ENCODE measurements at places on chromosomes 12 and 14.

DNA sequence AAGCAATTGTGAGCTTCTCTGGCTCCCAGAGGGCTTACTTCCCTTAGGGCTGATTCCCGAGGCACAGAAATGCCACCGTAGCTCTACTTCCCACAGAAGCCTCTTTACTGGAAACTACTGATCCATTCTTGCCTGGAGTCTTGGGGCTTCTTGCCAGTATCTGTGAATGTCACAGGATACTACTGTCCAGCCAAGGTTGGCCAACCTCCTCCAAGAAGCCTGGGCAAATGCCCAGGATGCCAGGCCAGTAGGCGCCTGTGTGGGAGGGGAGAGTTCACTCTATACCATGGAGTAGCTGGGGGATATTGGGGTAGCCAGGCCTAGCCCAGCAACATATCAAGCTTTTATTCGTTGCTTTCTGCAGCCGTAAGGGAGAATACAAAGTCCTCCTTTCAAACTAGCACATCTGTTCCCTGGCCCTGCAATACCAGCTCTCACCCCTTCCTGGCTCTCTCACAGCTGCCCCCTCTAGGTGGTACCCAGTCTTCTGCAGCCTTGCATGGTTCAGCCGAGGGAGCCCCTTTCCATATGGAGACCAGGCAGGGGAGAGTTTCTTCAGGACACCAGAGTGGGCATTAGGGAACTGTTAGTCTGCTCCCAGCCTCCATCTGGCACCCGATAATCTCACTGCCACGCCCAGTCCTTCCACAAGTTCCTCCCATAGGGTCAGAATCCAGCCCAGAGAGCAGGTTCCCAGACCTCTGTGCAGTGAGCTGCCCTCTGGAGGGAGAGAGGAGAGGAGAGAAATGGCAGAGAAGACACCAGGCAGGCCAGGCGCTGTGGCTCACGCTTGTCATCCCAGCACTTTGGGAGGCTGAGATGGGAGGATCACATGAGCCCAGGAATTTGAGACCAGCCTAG lies 24.3 kb upstream of the PLEK2 start:
- no peak for DNase-seq

- no peak for DNase-seq
These were observed 159.1 kb downstream of the RPS29 start for GRCh38 chr14:49427117-49427516.

GRCh38 chr14:21070610-21071224 lies 613 bp downstream of the ARHGEF40 start:
- no peak for DNase-seq

DNA sequence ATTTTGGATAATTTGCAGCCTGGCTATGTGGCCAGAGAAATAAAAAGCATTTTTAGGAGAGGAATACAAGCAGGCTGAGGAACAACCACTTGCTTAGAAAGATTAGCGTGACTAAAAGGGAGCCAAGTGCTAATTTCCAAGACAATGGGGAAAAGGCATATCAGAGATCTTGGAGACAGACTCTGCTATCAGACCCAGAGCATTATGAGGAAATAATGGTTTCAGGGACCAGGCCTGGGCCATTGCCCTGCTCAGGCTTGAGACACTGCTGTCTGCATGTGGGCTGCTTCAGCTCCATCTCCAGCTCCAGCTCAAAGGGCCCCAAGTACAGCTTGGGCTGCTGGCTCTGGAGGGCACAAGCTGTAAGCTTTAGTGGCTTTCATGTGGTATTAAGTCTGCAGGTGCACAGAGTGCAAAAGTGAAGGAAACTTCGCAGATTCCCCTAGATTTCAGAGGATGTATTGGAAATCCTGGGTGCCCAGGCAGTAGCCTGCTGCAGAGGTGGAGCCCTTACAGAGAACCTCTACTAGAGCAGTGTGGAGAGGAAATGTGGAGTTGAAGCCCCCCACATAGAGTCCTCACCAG lies 449.2 kb downstream of the ZFP36L1 start:
- DNase-seq = no peak

GRCh38 chr14:30225176-30225575 lies 297.5 kb upstream of the PRKD1 start:
- DNase-seq = no peak

- no peak for DNase-seq
These were observed 105.8 kb downstream of the TGFB3 start for GRCh38 chr14:75875958-75876357.

DNA sequence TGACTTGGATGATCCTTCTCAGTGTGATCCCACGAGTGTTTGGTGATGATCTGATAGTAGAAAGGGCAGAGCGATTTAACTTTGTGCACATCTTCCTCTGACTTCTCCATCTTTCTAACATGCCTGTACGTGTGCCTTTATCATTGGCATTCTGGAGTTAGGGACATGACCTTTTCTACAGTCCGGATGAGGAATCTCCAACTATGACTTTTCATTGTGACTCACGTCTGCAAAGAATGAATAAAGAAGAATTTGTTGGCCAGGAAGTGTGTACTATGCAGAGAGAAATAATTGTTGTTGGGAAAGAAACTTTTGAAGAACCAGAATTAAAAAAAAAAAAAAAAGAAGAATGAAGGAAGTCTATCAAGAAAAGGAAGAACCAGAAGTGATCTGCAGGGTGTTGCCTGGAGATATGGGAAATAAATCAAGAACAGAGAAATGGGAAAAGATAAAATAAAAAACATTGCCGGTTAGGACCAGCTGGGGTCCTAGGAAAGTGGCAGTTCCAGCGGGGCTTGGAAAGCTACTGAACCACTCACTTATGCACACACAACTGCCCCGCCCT lies 25.3 kb downstream of the PPFIBP1 start:
- no peak for DNase-seq

DNA sequence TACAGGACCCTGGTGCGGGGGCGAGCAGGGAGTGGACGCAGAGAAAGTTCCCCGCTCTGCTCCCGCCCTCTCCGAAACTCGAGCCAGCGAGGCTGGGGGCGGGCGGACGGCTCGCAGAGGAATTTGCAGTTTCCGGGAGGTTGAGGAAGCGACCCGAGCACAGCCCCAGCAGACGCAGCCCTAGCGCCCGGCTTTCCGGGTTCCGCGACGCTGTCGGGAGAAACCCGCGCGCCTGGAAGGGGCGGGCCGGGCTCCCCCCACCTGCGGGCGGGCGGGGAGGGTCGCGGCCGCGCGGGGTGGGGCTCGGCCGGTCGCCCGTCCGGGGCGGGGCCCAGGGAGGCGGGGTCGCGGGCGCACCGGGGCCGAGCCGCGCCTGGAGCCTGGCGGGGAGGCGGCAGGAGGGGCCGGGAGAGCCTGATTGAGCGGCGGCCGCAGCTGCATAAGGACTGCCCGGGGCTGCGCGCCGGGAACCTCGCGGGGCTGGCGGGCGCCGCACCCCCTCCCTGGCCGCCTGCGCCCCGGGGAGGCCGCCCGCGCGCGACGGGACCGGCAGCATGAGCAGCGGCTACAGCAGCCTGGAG lies at the start of gene RASSF3:
Gene RASSF3 (plus strand): TSS at position 417 of the 581 bp plus-strand sequence. CDS start 138 bp downstream, at position 555.
- no peak for DNase-seq

- no peak for DNase-seq
These were observed 38.4 kb upstream of the CEP83 start for GRCh38 chr12:94498073-94498472.

DNA sequence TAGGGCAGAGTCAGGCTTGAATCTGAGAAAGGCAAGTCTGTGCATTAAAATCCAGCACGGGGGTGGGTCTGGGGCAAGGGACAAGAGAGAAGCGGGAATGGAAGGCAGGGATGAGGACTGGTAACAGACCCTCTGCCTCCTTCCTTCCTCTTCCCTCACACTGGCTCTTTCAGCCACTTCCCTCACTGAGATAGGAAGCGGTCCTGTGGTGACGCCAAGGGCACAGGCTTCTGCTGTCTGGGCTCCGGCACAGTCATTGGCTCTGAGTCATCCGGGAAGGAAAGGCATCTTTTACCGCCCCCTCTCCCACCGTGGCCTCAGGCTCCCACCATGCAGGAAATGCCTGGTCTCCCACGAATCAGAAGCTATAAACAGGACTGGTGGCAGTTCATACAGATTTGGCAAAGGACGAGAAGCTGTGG lies 70.2 kb downstream of the ETV6 start:
- DNase-seq = no peak

- DNase-seq = no peak
These were observed 42.1 kb downstream of the B4GALNT3 start for GRCh38 chr12:501722-502447.

DNA sequence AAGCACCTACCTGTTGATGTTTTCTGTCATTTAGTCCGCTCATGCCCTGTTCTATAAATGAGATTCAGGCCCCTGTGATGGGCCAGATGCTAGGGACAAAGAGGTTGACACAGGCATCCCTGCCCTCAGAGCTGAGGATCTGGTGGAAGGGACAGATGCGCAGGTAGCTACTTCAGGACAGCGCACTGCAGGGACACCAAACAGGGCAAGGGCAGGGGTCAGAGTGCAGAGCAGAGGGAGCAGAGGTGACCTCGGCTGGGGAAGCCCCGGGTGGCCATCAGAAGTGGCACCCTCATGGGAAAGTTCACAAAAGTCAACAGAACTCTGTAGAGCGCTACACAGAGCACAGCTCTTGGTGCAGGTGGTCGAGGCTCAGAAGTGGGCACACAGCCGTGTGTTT lies 5.6 kb upstream of the PNMA1 start:
- no peak for DNase-seq

- DNase-seq = no peak
These were observed 198.3 kb upstream of the PDZRN4 start for GRCh38 chr12:40989785-40990184.

DNA sequence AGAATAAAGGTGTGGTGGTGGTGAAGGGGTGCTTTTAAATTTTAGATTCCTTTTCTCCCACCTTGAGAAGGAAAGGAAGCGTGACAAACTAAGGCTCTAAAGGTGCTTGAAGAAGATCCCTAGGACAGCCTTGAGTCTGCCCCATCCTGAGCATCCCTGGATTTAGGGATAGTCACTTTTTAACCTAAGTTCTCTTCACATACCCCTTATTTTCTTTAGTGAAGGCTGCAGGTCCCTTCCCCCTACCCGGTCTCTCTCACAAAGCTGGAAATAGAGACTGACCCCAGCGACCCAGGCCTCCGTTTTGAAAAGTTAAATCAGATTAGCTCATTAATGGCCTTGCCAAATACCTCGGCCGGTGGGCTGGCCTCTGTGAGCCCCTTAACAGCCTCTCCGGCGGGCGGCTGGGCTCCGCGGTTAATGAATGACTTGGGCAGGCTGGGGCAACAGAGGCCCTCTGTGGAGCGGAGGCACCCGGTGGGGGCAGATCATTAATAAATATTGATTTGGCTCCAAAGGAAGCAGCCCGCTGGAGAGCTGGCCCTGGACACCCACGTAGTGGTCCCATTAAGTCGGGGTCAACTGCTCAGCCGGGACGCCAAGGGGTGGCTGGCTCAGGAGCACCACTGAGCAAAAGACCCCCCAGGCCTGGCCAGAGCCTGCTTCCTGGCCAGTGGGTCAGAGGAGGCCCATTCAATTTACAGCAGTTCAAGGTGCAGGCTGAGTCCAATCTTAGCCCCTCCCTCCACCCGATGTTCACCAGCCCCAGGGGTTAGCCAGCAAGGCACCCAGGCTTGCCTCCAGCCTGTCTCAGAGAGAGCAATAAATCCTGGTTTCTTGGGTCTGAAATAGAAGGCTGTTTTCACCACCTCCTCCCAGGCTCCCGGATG lies 31.8 kb downstream of the PAH start:
- no peak for DNase-seq

DNA sequence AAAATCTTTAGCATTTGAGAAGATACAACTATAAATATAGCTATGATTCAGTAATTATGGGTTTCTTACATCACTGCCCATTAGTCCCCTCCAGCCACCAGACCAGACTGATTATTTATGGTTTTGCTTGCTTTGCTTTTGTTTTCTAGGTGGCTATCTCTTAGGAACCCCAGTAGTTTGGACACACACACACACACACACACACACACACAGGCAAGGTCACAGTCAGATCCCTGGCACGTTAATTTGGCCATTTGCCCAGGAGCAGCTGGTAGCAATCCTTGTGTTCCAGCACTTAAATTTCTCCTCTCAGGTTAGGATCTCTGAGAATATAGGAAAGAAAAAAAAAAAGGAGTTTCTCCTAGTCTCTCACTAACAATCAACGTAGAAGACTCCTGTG lies 90.2 kb upstream of the RESF1 start:
- no peak for DNase-seq

GRCh38 chr12:112808156-112808555 lies 16.6 kb downstream of the RPH3A start:
- DNase-seq = no peak

DNA sequence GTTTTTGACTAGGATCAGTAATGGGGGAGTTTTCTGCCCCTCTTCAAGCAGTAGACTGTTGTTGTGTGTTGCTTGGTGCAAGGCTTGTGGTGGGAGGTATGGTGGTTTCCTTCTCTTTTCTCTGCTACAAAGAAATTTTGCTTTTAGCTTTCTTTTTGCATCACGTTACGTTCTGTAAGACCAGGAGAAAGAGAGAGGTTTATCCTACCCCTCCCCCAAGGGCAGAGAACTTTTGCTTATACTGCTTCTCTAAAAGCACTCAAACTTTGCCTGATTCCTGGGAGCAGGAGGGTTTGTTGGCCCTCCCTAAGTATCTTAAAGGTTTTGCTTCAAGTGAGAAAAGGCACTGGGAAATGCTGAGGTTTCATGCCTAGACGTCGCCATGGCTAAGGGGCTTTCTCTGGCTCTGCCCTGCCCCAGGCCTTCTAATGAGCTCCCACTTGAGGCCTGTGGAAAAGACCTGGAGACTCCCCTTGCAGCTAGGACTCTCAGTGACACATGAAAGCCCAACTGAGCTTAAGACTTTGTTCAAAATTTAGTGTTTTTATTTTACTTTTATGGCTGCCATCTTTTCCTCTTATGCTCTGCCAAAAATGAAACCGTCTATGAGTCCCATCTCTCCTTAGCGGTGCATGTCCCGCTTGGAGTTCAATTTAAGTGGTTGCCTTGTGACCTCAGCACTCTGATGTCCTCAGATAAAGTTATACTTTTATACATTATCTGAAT lies 49.2 kb downstream of the EIF2S3B start:
- DNase-seq = no peak

- no peak for DNase-seq
These were observed 1400.0 kb upstream of the FLRT2 start for GRCh38 chr14:84129941-84130340.

DNA sequence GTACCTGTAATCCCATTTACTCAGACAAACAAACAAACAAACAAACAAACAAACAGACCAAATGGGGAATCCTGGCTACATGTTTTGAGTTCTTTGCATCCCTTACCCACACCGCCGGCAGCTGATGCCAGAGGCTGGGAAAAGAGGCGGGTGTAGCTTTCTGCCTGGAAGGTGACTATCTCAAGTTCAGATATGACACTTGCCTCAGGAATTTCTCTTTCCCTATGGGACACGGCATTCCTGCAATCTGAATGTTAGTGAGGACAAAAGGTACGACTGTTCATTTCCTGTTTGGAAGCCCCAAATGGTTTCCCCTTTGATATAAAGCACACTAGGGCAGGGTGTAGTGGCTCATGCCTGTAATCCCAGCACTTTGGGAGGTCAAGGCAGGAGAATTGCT lies 2.9 kb downstream of the MYL2 start:
- DNase-seq = no peak

DNA sequence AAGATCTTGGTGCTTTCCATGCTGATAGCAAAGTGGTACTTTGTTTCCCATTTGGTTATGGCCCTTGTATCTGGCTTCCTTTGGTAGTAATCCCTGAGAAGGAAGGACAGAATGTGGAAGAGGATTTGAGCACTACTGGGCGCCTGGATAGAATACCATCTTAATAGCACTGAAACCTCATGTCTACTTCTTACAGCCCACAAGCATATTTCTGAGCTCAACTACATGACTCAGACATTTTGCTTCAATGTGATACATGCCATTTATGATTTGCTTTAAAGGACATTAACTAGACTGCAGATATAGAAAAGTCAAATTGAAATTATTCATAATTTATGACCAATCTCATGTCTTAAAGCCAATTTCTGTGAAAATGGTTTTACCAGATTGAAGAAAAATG lies 80.4 kb downstream of the LIN7A start:
- DNase-seq = no peak

- no peak for DNase-seq
These were observed 27.4 kb upstream of the RXYLT1 start for GRCh38 chr12:63752283-63752682.

All from cortex of kidney (tissue), 1 donor.